ENCODE measurements at places on chromosomes 2 and 18.

- no peak for DNase-seq
These were observed 97.3 kb upstream of the MYCN start for GRCh38 chr2:15842758-15843666.

DNA sequence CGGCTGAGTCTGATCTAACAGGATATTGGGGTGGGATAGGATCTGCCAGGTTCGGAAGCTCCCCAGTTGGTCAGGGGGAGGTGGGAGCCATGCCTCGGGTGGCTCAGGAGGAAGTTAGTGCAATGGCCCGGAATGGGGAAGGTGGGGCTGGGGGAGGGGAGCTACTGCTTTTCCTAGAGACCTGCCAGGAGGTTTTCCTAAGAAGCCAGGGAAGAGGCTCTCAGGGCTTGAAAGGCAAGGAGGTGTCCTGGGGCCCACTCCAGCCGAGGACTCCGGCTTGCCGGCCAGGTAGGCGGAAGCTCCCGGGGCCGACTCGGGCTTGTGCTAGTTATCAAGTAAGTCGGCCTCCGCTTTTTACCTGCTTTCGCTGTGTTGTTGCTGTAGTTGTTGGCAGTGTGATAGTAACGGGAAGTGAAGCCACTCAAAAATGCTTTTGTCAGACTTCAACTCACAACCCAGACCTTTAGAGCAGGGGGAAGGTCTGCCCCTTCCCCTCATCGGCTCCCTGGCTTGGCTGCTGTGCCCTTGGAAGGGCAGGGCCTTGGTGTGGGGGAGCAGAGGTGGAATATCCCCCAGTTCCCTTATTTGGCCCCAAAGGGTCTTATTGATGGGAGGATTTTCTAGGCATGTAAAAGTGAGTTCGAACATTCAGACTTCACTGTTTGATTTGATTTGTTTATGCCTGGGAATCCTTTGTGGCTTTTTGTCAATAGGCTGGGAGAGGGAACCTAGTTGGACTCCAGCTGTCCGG is 5.4 kb downstream of the GDF7 start:
- no peak for DNase-seq

DNA sequence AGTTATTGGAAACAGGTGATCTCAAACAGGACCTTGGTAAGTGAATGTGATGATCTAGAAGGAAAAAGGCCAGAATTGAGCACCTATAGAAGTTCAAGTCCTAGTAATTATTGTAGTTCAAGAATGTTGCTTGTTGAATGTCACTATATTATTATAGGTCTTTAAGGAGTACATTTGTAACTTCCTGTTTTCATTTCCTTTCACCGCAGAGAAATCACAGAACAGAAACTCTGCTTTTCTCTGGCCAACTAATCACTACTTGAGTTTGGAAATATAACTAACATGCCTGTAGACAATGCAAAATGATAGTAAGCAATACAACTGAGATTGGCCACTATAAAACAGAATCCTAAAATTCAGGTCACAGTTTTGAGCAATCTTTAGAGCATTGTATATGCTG is 61.8 kb upstream of the EFEMP1 start:
- DNase-seq: no peak

- DNase-seq: no peak
These were observed 107.0 kb upstream of the PTPRM start for GRCh38 chr18:7459851-7460770.

DNA sequence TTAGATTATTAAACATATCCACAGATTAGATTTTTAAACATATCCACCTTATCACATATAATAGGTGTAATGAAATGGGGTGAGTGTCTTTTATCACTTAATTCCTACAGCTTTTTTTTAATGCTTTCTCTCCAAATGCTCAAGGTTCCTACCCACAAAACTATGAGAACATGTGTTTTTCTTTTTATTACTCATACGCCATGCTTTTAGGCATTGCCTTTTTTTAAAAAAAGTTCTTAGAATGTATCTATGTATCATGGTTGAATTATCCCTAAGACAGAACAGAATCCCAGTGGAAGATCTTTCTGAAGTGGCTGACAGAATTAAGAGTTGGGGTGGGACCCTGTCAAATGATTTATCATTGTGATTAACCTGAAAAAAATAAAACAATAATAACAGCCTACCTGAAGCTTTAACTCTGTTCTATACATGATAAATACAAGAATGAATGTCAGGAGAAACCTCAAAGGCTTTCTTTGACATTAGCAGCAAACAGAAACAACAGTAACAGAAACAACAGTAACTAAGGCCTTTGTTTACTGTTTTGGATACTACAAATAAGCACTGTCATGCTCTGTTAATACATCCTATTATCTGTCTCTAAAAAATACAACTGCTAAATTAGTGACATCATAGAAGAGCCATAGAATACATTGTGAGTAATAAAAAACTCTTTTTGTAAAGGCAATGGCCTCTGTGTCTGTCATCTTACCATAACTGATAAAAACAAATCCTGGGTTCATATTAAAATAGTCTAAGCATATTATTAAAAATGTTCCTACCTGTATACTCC is 4.1 kb upstream of the ZNF397 start:
- no peak for DNase-seq

DNA sequence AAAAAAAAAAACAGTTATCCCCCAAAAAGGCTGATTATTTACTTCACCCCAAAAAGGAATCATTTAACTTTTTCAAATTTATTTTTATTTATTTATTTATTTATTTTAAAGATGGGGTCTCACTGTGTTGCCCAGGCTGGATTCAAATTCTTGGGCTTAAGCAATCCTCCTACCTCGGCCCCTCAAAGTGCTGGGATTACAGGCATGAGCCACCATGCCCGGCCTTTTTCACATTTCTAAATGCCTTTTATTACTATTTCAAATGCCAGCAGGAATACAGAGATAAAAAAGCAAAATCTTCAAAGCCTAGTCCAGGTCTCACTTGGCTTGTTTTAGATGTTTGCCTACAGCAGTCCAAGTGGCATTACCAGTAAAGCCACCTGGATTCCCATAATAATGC is 239.1 kb downstream of the ALPK2 start:
- DNase-seq: no peak

DNA sequence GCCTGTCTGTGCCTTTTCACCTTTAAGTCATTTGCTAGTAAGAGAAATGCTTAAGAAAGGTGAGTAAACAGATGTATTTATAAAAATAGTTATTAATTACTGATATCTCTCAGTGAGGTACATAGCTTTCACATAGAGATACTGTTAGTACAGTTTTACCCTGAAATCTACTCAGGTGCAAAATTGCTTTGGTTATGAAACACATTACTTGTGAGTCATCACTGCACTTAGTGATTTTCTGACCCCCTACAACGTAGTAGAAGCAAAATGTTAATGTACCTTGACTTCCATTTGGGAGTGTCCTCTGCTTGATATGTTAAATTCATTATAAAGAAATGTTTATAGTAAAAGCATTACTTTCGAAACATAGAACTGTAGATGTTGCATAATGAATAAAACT is 6.5 kb downstream of the GLS start:
- DNase-seq: no peak

DNA sequence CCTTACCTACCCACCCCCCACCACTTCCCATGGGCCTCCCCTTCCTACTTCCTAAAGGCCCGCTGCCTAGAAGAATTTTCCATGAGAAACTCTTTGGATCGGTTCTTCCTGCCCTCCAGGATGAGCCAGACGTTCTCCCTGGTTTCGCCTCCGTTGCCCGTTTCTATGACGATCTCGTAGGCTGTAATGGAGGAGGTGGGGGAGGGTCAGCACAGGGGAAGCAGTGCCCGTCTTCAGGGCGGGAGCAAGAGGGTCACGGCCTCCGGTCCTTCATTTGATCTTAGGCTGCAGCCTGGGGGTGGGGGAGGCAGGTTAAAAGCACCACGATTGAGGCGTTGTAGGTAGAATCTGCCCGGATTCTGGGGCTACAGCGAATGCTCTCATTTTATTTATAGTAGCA is 172.0 kb downstream of the LOXHD1 start:
- no peak for DNase-seq

DNA sequence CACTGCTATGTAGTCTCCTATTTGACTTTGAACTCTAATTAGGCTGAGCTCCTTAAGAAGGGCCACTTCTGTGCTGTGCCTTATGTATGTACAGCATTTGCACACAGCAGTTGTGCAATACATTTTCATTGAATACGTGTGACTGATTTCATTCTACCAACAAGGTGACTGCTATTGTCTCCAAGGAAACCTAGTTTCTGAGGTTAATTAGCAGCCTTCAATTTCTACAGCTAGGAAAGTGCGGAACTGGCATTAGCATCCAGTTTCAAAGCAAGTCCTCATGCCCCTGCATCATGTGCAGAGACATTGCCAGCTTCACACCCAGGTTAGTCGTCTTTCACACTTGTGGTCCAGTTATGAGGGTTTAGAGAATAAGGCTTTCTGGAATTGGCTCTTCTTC is 58.6 kb downstream of the NCK2 start:
- DNase-seq: peak; percentile 18

DNA sequence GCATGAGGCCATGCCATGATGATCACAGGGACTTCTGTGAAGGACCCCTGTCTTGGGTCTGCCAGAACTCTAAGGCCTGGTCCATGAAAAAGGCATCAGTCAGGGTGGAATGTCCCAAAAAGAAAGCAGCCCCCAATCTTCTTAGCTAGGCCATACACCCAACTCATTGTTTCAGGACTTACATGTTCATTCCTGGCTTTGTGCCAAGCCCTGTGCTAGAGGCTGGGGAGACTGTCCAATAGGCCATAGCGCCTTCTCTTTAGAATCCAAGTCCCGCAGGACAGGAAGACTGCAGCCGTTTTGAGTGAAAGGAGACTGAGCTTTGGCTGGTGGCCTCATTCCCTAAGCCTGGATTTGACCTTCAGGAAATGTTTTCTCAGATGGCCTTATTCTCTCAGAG is 247.3 kb downstream of the PRKCE start:
- peak; percentile 58 for DNase-seq

DNA sequence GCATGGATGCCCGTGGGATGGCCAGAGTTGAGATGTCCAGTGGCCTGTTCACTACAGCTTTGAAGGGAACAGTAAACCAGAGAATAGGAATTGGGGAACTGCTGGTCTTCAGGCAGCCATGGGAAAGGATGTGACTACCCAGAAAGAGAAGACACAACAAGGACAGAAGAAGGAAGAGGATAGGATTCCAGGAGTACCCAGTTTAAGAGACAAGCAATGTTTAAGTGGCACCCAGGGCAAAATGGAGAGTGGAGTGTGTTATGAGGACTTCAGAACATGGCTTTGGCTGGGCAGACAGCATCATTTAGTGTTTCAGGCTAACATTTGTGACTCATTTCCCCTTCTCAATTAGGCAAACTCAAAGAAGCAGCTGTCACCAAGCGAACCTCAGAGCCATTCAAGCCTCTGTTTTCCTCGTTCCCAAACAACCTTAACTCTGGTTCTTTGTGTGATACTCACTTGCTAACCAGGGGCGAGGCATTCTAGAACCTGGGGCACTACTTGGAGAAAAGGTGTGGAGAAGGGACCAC is 4.0 kb upstream of the FAM124B start:
- no peak for DNase-seq

- DNase-seq: no peak
These were observed 261.6 kb upstream of the SPOPL start for GRCh38 chr2:138239902-138240491.

DNA sequence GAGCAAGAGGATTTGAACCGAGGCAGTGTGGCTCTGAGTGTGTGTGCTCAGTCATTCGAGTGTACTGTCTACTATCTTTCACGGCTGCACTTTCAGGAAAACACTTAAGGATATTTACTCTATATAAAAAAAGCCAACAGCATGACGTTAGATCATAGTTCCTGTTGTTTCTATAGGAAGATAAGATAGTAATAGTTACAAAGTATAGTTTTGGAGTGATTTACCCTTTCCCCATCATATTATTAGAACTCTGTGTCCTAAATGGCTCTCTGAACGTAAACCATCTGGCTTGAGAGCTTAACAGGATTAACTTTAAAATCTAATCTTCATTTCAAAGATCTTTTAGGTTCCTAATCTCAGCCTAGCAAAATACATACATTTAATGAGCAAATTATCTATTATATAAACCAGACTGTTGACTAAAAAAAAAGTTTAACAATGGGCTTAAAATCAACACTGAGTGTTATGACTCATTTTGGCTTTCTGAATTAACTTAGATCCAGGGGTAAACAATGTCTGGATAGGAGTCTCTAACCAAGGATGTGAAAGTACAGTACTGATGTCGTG is 150.3 kb upstream of the DNMT3A start:
- DNase-seq: peak; percentile 85

GRCh38 chr2:178195390-178196166 is 1.3 kb downstream of the OSBPL6 start:
- no peak for DNase-seq

DNA sequence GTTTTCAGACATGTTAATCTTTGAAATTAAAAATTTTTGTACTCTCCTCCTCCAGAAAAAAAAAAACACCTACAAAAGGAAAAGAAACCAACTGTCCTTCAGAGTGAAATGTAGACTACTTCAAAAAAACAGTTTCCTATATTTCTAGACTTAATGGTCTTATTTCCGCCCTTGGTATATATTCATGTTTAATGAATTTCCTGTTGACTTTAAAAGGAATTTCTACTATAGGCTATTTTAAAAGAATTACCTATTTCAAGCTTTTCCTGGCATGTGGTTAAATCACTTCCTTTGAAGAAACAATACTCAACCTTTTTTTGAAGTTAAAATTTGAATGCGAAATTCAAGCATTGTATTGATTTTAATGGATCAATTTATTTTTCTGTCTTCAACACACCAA is 29.2 kb downstream of the GULP1 start:
- no peak for DNase-seq

DNA sequence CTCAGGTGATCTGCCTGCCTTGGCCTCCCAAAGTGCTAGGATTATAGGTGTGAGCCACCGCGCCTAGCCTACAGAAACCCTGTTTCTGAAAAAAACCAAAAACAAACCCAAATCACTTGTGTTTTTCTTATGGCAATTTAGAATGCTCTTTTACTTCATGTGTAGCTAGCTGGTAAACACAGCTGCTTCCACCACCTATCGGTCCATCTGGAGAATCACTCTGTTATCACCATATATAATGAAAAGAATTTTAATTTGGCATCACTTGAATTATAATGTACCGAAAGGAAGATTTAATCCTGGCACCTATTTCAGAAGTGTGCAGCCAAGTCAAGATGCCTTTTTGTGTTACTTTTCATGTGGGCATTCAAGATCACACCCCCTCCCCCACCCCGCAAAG is 86.5 kb upstream of the ITGB6 start:
- no peak for DNase-seq

DNA sequence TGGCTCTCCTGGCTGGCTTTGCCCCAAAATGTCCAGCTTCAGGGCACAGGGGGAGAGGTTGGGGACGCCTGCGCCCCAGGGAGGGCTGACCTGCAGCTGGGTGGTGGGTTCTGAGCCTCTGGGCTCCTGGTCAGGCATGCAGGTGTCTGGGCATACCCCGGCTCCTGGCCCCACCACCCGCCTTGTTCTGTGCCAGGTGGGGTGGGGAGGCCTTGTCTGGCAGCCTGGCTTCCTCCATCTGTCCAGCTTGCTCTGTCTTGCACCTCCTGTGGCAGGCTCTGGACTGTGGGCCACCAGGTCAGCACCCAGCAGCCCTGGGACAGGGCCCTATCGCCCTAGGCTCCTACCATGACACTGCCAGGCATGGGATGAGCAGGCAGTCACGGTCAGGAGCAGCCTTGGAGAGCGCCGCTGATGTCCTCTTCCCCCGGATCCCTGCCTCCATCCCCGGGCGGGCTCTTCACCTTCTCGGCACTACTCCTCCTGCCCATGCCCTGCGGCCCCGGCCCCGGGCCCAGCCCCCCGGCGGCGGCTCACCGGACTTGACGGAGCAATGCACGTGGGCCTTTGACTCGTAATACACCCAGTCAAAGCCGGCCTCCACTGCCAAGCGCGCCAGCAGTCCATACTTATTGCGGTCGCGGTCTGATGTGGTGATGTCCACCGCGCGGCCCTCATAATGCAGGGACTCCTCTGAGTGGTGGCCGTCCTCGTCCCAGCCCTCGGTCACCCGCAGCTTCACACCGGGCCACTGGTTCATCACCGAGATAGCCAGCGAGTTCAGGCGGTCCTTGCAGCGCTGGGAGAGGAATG is 3.6 kb downstream of the IHH start:
- no peak for DNase-seq
